MCF 10A (cell line): ENCODE measurements at places on chromosomes 2 and 18. TPM values are rescaled to one million over a fixed set of nuclear protein-coding genes. Genes with fewer than 3 reads are reported as not detected.
A peak's percentile ranks its signal among the peaks of the same experiment; 100 is the strongest.

The SERPINB11 gene
- not detected in 2 replicates for total RNA-seq

The CABLES1 gene
- total RNA-seq, result 3.2 and 3.7 TPM in 2 replicates

GRCh38 chr2:37707393-37707792, 36.0 kb upstream of the CDC42EP3 start:
- no peak for DNase-seq

GRCh38 chr18:76356666-76357065, 138.4 kb downstream of the ZNF516 start:
- no peak for DNase-seq

GRCh38 chr18:7596147-7596546, 29.0 kb downstream of the PTPRM start:
- DNase-seq, result peak; percentile 62

GRCh38 chr2:109690822-109691541, 76.8 kb downstream of the SOWAHC start:
- DNase-seq, result no peak

DNA sequence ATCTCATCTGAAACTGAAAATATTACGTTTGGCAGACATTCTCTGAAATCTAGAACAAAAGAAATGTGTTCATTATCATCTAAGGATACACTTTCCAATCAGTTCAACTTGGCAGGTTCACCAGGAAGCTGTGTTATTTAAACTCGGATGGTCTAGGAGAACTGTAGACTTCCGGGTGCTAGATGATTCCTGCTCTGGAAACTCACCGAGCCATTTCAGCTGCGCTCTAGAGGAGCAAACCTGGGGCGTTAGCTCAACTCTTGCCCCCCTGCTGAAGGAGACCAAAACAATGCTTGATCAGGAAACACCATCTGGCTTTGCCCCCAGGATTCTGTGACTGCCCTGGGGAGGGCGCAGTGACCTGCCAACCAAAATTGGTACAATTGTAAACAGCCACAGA, 22.9 kb downstream of the MLPH start:
- DNase-seq, result no peak

- DNase-seq, result peak; percentile 8
These were observed 72.5 kb downstream of the GALR1 start for GRCh38 chr18:77321823-77322805.

DNA sequence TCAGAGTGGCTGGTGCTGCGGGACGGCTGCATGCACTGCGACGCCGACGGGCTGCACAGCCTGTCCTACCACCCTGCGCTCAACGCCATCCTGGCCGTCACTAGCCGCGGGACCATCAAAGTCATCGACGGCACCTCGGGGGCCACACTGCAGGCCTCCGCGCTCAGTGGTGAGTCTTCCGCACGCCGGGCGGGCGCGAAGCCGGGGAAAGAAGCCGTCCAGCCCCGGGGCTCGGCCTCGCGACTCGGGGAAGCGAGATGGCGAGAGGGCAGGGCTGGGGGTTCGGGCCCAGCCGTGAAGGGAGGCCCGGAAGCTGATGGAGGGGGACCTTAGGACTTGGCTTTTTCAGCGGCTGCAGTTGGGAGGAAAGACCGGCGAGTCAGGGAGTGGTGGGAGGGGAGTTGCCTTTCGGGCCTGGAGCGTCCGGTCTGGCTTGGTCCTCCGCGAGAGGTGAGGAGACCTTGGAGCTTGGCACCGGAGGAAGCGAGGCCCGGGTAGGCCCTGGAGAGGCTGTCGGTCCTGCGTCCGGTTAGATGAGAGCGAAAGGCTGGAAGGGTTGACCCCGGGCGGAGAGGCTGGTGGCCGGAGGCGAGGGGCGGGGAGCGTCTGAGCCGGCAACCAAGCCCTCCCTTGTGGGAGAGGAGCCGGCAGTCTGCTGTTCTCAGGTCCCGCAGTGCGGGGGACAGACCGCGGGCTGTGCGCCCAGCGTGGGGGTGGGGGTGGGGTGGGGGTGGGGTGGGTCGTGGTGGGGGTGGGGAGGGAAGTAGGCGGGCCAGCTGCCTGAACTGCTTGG, 691 bp downstream of the BIRC6 start:
- peak; percentile 28 for DNase-seq

DNA sequence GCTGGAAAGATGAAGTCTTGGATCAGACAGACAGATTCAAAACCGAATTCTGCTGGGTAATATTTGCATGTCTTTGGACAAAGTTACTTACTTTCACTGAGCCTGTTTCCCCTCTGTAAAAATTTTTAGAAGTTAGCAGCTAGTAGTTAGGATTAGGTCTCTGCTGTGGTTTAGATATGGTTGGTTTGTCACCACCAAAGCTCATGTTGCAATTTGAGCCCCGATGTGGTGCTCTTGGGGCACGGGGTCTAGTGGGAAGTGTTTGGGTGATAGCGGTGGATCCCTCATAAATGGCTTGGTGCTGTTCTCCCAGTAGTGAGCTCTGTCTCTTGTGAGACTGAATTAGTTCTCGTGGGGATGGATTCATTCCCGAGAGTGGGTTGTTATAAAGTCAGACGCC, 38.9 kb upstream of the PNO1 start:
- no peak for DNase-seq

- no peak for DNase-seq
These were observed 23.6 kb upstream of the LHCGR start for GRCh38 chr2:48779019-48779716.
